ENCODE measurements at places on chromosomes 6 and 20.

DNA sequence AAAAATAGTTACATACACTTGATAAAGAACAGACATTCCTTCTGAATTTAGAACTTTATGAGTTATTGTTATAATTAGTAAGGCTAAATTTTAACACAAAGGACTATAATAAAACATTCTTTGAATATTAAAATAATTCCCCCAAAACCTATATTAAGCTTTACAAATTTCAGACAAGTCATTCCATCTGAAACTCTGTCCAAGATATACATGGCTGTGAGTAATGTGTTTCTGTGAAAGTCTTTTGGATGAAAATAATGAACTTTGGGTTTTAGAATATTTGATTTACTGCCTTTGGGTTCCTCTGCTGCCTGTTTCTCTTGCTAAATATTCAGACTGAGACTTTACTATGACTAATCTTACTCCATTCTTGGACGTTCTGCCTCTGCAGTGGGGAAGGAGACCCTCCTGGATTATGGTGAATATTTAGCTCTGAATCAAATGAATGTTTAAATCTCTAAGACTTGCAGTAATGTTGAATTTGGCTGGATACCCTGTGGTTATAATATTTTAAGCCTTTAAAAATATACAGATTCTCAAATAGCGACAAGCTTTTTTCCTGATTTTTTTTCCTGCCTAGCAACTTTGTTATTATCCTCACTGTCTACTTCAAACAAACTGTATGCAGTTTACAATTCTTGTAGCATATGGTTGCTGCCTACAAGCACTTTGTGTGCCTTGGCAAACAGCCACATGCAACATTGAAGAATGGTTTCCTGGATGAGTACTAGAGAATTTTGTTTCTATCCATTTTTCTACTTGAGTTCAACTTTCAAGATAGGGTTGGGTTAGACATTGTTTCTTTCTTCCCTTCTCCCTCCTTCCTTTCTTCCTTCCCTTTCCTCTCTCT, 51.4 kb downstream of the TXLNB start:
- no peak for DNase-seq

DNA sequence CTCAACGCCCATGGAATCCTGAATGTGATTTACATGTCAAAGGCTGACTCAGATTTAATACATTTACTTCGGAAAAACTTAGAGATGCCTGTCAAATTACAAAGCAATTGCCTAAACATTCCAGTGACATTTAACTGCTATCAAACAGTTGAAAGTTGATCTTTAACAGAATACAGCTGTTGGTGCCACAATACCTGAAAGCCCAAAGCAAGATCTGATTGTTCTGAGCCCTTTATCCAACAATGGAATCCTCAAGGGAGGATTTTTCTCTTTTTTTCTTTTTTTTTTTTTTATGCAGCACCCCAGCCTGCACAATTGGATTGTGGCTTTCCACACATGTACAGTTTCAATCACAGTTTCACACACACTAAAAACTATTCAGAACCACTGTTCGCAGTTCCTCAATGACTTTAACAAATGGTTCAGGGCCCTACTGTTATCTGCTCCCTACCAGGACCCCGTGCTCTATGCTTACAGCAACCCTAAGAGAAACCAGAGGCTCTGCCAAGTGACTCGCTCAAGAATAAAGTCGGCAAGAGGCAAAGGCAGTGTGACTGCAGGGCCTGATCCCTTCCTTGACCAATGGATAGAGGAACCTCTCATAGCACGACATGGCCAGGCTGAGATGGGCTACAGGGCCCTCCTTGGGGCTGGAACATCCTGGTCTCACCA, 33.3 kb downstream of the EPB41L2 start:
- DNase-seq = no peak

DNA sequence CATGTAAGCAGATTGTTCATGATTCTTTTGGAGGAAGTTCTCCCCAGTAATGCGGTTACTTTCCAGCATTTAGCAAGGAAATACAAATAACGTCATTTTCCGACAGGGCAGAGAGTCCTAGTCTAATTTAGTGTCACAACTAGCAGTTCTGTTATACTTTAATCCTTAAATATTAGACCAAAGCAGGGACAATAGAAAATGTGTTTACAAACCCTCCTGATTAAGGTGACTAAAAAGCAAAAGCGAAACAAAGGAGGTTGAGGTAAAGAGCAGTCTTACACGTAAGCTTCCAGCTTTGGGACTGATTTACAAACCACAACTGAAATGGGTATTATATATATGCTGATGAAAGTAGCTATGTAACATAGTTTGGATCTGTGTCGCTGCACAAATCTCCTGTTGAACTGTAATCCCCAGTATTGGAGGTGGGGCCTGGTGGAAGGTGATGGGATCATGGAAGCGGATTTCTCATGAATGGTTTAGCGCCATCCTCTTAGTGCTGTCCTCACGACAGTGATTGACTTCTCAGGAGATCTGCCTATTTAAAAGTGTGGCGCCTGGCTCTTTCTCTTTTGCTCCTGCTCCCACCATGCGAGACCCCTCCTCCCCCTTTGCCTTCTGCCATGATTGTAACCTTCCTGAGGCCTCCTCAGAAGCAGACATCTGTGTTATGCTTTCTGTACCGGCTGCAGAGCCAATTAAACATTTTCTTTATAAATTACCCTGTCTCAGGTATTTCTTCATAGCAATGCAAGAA, 81.9 kb downstream of the PLCB1 start:
- no peak for DNase-seq

DNA sequence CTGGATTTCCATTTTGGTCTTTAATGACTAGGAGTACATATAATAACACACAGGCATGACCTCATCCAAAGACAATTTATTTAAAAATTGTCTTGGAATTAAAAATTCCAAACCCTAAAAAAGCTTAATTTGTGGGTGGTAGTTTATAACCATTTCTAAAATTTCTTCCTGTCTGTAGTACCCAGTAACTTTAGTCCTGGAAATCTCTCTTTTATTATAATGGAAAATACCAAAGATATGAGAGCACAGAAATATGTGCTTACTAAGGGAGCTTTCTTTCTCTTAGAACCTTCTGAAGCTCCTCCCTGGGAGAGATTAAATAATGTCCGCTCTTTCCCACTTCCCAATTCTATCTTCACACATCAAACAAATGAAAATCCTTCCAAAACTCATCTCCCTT, 70.5 kb upstream of the PRL start:
- DNase-seq = no peak

GRCh38 chr6:119284861-119285521, 64.6 kb downstream of the MAN1A1 start:
- DNase-seq = no peak

DNA sequence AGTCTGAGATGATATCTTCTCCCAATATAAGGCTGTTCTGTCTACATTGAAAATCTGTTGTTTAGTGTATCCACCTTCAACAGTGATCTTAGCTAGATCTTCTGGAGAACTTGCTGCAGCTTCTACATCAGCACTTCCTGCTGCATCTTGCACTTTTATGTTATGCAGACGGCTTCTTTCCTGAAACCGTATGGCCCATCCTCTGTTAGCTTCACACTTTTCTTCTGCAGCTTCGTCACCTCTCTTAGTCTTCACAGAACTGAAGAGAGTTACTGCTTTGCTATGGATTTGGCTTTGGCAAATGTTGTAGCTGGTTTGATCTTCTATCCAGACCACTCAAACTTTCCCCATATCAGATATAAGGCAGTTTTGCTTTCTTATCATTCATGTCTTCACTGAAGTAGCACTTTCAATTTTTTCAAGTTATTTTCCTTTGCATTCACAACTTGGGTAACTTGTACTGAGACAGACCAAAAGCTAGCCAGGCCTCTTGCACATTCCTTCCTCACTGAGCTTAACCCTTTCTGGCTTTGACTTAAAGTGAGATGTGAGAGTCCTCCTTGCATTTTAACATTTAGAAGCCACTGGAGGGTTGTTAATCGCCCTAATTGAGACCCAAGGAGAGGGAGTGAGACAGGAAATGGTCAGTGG, 110.1 kb downstream of the PREP start:
- DNase-seq = no peak

DNA sequence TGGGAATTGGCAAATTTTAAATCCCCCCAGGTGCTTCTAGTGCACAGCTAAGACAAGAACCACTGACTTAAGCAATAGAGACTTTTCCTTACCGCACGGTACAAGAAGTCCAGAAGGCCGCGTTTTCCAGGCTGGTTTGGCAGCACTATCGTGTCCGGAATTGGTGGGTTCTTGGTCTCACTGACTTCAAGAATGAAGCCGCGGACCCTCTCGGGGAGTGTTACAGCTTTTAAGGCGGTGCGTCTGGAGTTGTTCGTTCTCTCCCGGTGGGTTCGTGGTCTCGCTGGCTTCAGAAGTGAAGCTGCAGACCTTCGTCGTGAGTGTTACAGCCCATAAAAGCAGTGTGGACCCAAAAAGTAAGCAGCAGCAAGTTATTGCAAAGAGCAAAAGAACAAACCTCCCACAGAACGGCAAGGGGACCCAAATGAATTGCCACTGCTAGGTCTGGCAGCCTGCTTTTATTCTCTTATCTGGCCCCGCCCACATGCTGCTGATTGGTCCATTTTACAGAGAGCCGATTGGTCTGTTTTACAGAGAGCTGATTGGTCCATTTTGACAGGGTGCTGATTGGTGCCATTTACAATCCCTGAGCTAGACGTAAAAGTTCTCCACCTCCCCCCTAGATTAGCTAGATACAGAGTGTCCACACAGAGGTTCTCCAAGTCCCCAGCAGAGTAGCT, 264.5 kb downstream of the PREX1 start:
- no peak for DNase-seq

DNA sequence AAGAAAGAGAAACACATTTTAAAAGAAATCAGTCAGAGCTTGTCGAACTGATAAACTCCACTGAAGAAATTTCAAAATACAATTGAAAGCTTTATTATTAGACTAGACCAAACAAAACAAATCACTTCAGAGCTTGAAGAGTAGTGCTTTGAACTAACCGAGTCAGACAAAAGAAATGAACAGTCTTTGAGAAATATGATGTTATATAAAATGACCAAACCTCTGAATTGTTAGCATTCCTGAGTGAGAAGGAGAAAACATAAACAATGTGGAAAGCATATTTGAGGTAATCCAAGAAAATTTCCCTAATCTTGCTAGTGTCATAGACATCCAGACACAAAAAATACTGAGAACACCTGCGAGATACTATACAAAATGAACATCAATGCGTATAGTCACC, 13.2 kb upstream of the CST4 start:
- no peak for DNase-seq

DNA sequence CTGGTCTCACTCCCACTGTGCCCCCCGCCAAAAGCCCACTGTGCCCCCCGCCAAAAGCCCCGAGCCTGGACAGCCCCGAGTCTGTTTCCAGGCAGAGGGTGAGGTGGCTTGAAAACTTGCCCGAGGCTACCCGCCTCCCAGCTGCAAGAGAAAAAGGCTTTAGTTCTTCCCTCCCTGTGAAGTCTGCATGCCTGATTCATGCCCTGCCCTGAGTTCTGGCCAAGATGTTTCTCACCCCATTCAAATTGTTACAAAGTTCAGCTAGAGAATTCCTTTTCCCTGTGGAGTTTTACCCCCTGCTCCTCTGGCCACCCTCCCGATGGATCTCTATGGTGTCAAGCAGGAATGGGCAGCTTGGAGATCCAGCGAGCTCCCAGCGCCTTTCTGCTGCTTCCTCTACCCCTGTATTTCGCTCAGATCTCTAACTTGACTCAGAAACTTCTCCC, 298.8 kb upstream of the MAP3K7 start:
- DNase-seq = no peak

- no peak for DNase-seq
Observed at GRCh38 chr6:75775219-75775618, 26.2 kb downstream of the MYO6 start.

DNA sequence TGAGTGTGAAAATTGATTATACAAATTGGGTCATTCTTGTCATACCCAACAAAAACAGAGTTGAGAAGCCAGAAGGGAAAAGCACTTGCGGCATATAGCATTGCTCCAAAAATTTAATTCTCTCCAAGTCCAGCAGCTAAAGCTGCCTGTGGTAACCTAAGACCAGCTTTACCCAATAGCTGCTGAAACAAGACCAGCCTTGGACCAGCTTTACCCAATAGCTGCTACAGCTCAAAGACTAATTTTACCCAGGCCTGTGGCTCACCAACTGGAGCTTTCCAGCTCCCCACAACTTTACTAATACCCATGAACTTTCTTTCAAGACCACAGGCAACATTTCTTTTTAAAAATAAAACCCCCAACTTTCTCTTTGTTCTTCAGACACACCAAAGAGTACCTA, 32.8 kb upstream of the ZNF133 start:
- no peak for DNase-seq

DNA sequence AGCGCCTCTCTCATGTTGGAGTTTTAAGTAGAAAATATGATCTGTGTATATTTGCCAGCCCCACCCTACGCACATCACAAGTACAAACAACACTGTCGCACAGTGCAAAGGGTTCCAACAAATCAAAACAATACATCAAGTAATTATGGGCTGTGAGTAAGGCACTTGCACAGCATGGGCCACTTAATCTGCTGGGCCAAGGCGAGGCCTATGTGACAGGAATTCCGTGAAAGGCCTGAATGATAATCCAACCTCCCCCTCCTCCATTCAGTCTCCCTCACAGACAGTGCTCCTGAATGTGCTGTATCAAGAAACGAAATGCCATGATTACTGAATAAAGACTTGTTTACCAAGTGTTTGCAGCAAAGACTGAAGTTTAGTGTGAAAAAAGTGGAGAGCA, 130.1 kb upstream of the SLC2A12 start:
- DNase-seq = no peak

GRCh38 chr6:33189625-33190448, 2.4 kb downstream of the COL11A2 start:
- no peak for DNase-seq

- DNase-seq = no peak
Observed at GRCh38 chr20:57251344-57251743, 15.1 kb downstream of the BMP7 start.

DNA sequence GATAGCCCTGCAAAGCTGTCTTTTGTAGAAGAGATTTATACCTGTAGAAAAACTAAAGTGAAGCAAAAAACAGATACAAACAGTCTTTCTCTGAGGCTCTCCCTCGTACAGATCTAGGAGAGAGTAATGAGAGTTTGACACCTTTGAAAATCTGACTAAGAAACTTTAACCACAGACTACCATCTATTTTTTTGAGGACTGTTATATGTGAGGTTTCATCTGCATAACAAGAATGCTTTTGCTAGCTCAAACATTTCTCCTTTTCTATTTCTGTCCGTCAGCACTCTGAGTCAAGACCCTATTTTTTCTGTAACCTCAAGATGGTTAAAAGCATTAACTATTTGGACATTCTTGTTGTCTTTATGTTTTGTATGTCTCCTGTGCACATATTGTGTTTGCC, 193.0 kb downstream of the BTBD3 start:
- DNase-seq = no peak

Data from retina (tissue), 1 donor.